ENCODE measurements at places on chromosomes 6 and 20.

DNA sequence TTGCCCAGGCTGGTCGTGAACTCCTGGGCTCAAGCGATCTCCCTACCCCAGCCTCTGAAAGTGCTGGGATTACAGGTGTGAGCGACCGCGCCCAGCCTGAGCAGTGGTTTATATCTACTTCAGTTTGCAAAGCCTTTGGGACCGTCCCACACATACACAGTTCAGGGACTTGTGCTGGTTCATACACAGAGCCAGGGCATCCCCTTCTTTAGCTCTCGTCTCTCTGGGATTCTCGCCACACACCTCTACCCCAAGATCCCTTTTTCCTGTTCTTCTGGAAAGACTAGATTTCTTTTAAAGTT is 12.5 kb downstream of the CAP2 start:
- no peak for DNase-seq

DNA sequence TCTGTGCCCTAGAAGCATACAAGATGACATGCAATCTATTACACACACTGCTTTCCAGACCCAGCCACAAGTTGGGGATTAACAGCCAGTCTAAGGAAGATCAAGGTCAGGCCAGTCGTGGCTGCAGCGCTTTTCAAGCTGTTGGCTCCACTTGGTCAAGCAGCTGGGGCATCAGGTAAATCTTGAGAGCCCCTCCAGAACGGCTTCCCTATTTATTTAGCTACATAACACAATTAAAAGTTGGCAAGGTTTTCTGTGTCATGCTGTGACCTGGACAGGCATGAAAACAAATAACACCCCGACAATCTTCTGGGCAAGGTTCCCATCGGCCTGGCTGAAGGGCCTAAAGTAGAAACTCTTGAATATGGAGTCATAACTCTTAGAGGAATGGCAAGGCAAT is 524.3 kb downstream of the PRKN start:
- no peak for DNase-seq

DNA sequence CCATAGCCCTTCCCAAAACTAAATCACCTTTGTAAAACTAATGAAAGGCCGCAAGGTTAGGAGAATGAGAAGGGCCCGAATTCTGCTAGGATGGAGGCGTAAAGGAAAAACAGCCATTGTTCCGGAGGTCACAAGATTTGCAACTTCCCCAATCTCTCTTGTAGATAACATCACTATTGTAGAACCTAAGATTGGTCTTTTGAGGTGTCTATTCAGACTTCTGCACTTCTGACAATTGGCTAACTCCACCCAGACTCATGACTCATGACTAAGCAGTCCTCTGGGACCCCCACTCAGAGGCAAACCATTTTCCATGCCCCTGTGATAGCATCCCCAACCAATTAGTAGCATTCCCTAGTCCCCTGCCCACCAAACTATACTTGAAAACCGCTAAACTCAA is 210.5 kb upstream of the SHLD1 start:
- no peak for DNase-seq

GRCh38 chr6:122580737-122581136 is 29.5 kb upstream of the PKIB start:
- no peak for DNase-seq

GRCh38 chr20:2902291-2902690 is 29.0 kb downstream of the PTPRA start:
- no peak for DNase-seq

- no peak for DNase-seq
These were observed 24.8 kb upstream of the PHACTR3 start for GRCh38 chr20:59579404-59580145.

DNA sequence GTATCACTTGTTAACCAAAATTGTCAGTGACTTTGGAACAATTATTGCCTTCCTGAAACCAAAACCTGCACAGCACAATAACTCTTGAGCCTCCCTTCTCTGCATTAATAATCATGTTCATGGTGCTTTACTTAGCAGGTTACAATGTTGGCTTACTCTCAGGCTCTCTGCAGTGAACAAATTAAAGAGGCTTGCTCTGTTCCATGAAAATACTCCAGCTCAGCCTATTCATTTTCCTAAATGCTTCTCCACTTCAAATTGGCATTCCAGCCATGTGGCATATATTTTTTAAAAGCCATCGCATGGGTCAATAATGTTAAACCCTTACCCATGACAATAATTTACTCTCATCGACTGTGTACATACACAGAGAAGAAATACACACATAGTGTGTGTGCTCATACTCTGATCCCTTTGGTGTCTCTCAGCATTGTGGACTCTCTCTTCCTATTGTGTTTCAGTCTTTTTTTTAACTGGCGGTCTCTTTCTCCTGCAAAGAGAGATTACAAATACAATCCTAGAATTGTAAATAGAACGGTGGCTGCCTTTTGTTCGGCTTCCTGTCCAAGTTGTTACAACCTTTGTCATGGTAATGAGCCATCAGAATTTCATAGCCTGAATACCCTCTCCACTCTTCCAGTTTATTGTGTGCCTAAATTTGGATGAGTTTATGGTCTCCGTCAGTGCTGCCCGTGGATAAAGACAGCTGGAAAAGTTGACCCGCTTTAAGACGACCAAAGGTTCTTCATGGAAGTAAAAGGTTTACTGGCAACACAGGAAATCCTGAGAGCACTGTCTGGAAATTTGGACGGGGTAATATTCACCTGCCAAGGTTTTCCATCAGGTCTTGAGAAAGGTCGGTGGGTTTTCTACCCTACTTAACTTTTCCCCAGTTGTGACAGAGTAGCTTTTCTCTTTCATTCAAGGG is 263.6 kb downstream of the CD83 start:
- DNase-seq: no peak

GRCh38 chr6:11798538-11798937 is 19.9 kb upstream of the ADTRP start:
- DNase-seq: no peak

GRCh38 chr6:157724138-157724820 is 98.8 kb upstream of the SNX9 start:
- no peak for DNase-seq

DNA sequence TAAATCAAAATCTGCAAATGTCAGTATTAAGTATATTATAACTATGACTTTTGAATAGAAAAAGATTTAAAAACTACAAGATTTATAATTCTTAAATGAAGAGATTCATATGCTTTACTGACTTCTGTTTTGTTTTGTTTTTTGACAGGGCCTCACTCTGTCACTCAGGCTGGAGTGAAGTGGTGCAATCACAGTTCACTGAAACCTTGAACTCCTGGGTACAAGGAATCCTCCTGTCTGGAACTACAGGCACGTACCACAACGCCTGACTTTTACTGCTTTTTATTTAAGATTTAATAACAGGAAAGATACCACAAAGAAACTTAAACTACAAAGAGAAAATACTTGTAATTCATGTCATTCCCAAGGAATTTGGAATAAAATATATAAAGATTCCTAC is 940.2 kb upstream of the CITED2 start:
- DNase-seq: no peak

- DNase-seq: no peak
These were observed 42.9 kb downstream of the LINC00237 start for GRCh38 chr20:21063276-21063675.

Measured in activated CD8-positive, alpha-beta memory T cell treated with anti-CD3 and anti-CD28 coated beads, Interleukin-2, amount 50 U/mL, for 4 hours (primary cell).